HCT116 (cell line): ENCODE measurements at places on chromosomes 13 and 19.

DNA sequence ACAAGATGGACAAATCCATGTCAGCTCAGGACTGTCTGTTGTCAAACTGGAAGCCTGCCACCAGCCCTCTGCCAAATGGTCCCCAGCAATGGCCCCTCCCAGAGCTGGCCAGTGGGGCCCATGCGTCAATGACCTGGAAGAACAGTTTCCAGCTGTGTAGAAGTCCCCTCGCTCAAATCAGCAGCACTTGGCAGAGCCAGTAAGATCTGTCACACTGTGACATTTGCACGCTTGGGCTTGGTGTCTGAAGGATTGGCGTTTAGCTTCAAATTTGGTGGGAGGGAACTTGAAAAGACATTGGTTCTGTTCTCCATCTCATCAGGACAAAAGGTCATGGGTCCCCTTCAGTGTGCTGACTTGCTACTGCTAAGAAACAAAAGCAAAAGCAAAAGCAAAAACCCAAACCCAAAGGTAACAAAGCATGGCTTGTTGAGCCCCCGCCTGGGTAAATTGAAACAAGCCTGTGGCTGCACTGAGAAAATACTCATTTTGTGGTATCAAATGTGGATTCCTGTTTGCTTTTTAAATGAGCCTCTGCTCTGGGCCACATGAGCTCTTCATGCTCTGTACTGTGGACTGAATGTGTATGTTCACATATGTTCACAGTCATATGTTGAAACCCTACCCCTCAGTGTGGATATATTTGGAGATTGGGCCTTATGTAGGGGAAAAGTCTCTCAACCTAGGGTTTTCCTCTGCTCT lies 253.6 kb upstream of the MAB21L1 start:
- DNase-seq, result no peak

GRCh38 chr13:30108216-30108912 lies 199.0 kb downstream of the KATNAL1 start:
- no peak for DNase-seq

- DNase-seq, result no peak
Observed at GRCh38 chr13:28137596-28137995, 749 bp upstream of the PAN3 start.

GRCh38 chr13:53545340-53545941 lies 516.8 kb downstream of the OLFM4 start:
- DNase-seq, result no peak

DNA sequence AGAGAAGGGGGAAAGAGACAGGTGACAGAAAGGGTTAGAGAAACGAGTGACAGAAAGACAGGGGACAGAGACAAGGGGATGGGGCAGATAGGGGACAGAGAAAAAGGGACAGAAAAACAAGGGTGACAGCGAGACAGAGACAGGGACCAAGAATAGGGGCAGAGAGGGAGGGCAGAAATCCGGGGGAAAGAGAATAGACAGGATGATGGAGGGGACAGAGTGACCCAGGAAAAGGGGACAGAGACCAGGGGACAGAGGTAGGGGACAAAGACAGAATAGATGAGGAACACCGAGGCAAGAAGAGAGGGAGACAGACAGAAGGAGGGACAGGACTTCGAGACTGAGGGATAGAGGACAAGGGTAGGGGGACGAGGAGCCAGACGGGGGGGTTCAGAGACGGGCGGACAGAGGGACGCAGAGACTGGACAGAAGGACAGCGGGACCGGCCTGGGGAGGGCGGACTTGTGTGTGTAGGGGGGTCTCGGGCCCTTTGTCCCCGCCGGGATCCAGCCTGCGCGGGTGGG lies 593 bp downstream of the CADM4 start:
- no peak for DNase-seq
